ENCODE measurements at places on chromosomes 11 and 22.

DNA sequence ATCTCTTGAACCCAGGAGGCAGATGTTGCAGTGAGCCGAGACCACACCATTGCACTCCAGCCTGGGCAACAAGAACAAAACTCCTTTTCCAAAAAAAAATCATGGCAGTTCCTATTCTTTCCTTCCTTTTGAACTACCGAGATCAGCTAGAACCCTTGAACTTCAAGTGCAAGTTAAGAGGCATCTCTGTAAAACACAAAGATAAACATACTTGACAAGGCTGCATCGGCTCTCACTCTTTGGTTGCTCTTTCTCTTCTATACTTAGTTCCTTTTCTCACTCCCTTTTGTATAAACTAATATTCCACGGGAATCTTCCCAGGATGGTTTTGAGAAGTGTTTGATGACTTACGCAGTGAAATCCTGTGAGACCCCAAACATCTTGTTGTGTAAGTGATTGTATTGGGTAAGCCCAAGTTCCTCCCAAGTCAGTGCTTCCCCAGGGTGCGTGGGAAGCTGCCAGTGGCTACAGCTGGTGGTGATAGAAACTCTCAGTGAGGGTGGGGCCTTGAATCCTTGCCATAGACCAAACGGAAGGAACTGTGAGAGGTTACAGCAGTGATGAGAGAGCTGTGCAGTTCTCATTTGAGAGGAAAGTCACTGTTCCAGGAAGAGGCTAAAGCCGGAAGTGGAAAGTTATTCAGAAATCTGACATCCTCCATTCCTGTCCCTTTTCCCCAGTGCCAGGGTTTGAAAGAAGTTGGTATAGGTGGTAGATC is 24.1 kb upstream of the CDC42EP2 start:
- H3K27ac ChIP-seq, result peak overlapping the region; percentile 13
- no peak for DNase-seq
- no peaks in the 10 kb centered on the region for H3K27me3 ChIP-seq
- H3K4me3 ChIP-seq, result no peak overlapping the region
- no peaks in the 10 kb centered on the region for H3K4me1 ChIP-seq
- peaks cover 4% of the 10 kb centered on the region for H3K36me3 ChIP-seq

DNA sequence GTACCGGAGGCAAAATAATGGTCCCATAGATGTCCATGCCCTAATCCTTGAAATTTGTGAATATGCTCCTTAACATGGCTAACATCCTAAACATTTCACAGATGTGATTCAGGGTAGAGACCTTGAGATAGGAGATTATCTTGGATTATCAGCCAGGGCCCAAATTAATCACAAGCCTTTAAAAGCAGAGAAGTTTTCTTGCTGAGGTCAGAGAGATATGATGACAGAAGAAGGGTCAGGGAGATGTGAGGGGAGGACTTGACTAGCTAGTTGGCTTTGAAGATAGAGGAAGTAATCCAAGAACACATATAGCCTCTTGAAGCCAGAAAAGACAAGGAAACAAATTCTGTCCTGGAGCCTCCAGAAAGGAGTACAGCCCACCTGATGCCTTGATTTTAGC is 19.1 kb upstream of the FDX1 start:
- H3K27me3 ChIP-seq, result no peaks in the 10 kb centered on the region
- no peaks in the 10 kb centered on the region for H3K4me1 ChIP-seq
- H3K27ac ChIP-seq, result no peak overlapping the region
- no peak for DNase-seq
- no peaks in the 10 kb centered on the region for H3K36me3 ChIP-seq
- no peak overlapping the region for H3K4me3 ChIP-seq

- H3K27ac ChIP-seq, result no peak overlapping the region
- H3K4me3 ChIP-seq, result no peak overlapping the region
- DNase-seq, result no peak
These were observed 18.4 kb upstream of the SMIM38 start for GRCh38 chr11:69137151-69137844.

- H3K36me3 ChIP-seq, result peaks cover 18% of the 10 kb centered on the region
- H3K4me1 ChIP-seq, result peaks cover 16% of the 10 kb centered on the region
- H3K27ac ChIP-seq, result peak overlapping the region; percentile 5
- DNase-seq, result no peak
- H3K4me3 ChIP-seq, result no peak overlapping the region
These were observed 66.7 kb downstream of the BID start for GRCh38 chr22:17707526-17707925.
